ENCODE measurements at places on chromosomes 16 and 17.

GRCh38 chr16:8571061-8571596 is 19.2 kb downstream of the TMEM114 start:
- no peak for DNase-seq

DNA sequence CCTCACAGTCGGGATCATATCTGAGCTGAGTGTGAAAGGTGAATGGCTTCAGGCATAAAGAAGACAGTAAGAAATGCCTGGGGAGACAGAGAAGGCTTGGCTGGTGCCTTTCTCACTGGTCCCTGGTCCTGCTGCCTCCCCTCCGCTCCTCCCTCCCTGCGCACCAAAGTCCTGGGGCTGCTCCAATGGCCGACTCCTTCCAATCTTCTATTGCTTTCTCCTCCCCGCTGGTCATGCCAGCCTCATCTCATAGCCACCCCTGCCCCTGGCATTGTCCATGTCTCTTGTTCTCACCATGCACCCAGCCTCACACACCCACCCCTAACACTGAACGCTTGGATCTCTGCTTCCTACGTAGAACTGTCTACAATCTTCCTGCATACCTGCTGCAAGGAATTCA is 18.0 kb downstream of the TLE7 start:
- DNase-seq = no peak

- DNase-seq = no peak
These were observed 22.6 kb upstream of the ITGA3 start for GRCh38 chr17:50033316-50033715.

DNA sequence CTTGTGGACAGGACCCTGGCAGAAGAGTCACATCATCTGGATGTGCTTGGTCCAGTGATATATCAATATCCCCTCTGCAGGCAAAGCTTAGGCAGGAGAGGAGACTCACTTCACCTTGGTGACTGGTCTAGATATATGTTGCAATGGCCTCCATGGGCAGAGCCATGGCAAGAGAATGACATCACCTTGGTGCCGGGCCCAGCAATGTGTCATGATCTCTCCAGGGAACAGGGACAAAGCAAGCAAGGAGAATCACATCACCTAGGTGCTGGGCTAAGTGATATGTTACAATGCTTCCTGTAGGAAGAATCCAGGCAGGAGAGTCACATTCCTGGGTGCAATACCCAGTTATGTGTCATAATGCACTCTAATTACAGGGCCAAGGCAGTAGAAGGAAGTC is 2106.2 kb downstream of the TP53TG3F start:
- no peak for DNase-seq

- DNase-seq = peak; percentile 89
These were observed at the start of gene MSI2 for GRCh38 chr17:57255776-57256681. Gene MSI2 (plus strand): TSS chr17:57256523. CDS start chr17:57256743, 220 bp downstream.

GRCh38 chr17:82939621-82940135 is 99.9 kb upstream of the ZNF750 start:
- DNase-seq = no peak

DNA sequence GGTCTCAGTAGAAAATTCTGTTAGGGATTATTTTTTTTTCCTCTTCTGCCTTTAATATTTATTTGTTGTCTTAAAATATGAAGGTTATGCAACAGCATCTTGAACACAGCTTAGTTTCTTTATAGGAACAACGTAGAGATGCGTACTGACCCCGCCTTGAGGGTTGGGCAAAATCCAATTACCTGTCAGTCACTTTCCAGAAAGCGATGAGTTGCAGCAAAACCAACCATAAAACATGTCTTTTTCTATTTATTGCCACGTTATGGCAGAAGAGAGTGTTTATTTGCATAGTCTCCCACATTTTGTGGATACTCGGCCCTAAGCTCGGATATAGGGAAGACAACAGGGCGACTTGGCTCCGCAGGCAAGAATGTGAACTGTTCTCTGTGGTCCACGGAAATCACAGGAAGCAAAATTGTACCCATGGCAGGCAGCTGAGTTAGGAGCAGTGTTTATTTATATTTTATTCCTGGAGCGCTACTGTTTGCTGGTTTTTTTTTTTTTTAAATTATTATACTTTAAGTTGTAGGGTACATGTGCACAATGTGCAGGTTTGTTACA is 44.3 kb upstream of the CACNG5 start:
- DNase-seq = no peak

Data from stimulated activated CD8-positive, alpha-beta memory T cell treated with anti-CD3 and anti-CD28 coated beads, Interleukin-4, amount 100 ng/mL, for 1 hour (primary cell).